ENCODE measurements at places on chromosomes 3 and 15.

DNA sequence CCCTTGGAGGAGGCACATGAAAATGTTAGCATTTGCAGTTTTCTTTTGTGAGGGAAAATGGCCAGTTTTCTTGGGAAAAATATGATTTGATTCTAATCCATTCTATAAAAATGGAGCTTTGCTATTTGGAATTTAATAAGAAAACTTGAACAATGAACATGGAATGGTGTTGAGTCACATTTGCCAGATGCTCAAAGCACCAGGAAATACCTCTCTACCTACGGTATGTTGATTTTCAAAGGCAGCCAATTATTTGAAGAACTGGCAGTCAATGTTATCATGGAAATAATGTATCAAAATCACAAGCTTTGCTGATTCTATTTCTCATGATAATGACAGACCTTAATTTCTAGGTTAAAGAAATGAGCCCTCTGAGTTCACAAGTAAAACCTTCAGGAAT, 14.9 kb downstream of the NME9 start:
- peak; percentile 44 for DNase-seq

DNA sequence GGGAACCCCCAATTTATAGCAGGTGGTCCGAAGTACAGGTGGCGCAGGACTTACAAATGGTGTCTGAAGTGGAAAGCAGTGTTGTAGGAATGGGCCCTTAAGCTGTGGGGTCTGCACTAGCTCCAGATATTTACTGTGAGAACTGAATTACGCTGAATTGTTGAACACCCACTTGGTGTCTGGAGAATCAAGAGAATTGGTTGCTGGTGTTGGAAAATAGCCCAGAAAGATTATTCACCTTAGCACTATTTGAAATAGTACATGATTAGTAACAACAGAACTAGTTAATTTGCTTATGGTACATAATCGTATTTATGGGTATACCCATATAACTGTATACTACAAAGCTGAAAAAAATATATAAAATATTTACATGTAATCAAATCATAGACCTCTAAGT, 64.8 kb downstream of the ADAM10 start:
- no peak for DNase-seq

DNA sequence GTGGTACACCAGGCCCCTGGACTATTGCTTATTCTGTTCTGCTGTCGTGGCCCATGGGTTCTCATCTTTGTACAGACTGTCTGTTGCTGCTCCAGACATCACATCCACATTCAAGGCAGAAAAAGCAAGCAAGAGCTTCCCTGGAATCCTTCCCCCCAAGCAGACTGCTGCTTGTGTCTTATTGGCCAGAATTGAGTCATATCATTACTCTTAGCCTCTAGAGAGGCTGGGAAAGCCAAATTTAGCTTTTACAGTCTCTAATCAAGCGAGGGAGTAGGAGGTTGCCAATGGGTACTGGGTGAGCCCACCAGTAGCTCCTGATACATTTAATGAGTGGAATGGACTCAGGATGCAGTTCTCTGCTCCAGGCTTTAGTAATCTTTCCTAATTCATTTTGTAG, 39.4 kb downstream of the RAB6B start:
- peak; percentile 51 for DNase-seq

GRCh38 chr3:42052132-42052483, 39.0 kb upstream of the TRAK1 start:
- DNase-seq, result no peak

GRCh38 chr3:18234717-18235335, 190.3 kb downstream of the SATB1 start:
- no peak for DNase-seq

- no peak for DNase-seq
Observed at GRCh38 chr3:139975594-139976365, 40.8 kb downstream of the CLSTN2 start.

- no peak for DNase-seq
Observed at GRCh38 chr15:64623347-64623996, 151.9 kb downstream of the RBPMS2 start.

- no peak for DNase-seq
Observed at GRCh38 chr15:99953886-99954285, 220.6 kb upstream of the LYSMD4 start.

DNA sequence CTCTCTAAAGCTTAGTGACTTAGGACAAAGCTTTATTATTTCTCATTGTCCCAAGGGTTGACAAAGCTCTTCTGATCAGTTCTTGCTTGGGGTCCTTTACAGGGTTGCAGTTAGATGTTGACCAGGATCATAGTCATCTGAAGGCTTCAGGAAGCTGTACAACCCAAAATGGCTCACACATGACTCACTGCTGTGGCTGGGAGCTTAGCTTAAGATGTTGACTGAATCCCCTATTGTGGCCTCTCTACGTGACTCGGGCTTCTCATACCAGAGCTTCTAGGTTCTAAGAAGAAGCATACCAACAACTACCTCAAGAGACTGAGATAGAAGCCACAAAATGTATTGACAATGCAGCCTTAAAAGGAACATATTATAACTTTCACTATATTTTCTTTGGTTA, 569.6 kb upstream of the ROBO2 start:
- DNase-seq, result no peak

DNA sequence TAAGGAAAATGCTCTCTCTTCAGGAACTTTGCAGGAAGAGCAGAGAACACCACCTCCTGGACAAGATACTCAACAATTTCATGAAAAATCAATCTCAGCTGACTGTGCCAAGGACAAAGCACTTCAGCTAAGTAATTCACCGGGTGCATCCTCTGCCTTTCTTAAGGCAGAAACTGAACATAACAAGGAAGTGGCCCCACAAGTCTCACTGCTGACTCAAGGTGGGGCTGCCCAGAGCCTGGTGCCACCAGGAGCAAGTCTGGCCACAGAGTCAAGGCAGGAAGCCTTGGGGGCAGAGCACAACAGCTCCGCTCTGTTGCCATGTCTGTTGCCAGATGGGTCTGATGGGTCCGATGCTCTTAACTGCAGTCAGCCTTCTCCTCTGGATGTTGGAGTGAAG, 200.5 kb downstream of the AKAP13 start:
- peak; percentile 46 for DNase-seq

- DNase-seq, result no peak
Observed at GRCh38 chr3:21013566-21013965, 737.4 kb downstream of the ZNF385D start.

DNA sequence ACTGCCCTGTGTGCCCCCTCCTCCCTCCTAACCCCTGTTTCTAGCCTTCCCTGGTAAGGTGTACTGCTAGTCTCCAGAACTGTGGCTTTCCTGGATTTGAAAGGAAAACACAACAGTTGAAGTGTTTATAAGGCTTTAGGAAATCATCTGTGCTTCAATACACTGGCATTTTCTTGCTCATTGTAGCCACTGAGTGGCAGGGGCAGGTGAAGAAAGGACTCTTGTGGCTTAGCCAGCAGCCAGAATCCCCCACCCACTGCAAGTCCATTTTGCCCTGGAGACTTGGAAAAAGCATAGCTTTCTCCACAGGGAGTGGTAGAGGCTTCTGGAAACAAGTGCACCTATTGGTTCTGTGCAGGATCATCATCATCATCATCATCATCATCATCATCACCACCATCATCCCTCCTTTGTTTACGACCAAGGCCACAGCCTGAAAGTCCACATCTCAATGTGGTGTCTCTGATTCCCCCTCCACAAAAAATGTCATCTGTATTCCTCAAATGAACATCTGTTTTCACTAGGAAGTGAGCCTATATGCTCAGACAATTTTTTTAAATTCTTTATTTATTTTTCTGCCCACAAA, 33.4 kb downstream of the AQP9 start:
- no peak for DNase-seq

DNA sequence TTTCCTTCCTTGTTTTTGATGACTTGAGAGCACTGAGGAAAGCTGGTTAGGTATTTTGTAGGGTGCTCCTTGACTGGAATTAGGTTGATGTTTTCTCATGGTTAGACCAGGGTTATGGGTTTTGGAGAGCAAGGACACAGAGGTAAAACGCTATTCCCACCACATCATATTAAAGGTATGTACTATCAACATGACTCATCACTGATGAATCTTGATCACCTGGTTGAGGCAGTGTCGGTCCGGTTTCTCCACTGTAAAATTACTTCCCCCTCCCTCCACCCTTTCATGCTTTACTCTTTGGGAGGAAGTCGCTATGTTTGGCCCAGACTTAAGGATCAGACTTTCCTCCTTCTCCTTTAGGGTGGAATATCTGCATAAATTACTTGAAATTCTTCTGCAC, 201.6 kb downstream of the EDEM1 start:
- no peak for DNase-seq

DNA sequence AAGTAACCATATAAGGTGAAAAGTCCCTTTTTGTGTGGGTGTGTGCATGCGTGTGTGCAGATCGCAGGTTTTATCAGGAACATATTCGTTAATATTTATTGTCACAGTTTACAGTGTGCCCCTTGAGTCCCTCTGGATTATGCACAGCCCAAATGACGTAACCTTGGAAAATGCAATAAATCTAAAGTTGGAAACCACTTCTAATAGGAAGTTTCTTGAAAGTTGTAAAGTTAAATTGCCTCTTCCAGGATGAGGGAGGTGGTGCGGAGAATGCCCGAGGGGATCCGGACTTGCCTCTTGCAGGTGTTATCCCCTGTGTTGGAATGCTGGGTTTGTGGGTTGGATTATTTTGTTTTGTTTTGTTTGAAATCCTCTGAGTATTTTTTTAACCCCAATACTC, 143.3 kb downstream of the CMSS1 start:
- DNase-seq, result no peak

DNA sequence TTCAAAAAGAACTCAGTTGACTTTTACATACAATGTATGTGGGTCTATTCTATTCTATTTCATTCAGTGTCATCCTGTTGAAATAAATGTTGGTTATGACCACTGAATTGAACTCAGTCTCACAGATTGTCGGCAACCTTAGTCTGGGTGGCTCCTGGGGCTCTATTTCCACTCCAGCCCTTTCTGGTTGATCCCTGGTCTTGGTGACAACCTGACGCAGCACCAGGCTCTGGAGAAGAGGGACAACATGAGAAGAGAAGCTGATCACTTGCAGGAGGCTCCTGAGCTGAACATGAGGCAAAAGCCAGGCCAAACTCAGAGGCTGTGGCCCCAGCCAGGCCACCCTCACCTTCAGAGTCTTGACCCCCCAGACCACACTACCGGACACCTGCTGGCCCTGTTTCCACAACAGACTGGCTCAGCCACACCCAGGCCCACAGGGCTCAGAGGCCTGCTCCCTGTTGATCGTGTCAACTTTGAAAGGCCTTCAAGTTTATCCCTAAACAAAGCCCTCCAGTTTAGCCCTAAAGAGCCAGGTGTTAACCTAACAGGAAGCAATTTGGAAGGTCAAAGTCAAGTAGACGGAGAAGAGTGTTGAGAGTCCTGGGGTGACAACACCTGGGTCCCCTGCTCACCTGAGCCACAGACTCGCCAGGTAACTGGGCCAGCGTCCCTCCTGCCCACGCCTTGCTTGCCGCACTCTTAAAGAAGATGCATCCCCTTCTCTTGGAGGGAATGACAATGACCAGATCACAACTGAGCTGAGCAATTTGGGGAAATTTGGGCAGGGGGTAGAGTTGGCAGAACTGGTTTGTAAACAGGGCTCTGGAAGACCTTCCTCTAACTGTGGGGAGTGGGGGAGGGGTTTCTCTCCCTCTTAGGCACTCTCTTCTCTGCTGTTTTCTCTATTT, 15.4 kb upstream of the MUC20 start:
- DNase-seq, result no peak

- no peak for DNase-seq
Observed at GRCh38 chr3:138113326-138113725, 2.1 kb downstream of the DZIP1L start.

DNA sequence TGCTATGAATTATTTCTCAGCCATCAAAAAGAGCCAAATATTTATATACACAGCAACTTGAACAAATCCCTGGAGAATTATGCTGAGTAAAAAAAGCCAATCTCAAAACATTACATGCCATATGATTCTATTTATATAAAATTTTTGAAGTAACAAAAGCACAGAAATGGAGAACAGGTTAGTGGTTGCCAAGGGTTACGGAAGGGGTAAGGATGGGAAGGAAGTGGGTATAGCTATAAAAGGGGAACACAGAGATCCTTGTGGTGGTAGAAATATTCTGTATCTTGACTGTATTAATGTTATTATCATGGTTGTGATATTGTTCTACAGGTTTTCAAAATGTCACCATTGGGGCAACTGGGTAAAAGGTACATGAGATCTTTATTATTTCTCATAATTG, 62.3 kb upstream of the ASB14 start:
- DNase-seq, result no peak

DNA sequence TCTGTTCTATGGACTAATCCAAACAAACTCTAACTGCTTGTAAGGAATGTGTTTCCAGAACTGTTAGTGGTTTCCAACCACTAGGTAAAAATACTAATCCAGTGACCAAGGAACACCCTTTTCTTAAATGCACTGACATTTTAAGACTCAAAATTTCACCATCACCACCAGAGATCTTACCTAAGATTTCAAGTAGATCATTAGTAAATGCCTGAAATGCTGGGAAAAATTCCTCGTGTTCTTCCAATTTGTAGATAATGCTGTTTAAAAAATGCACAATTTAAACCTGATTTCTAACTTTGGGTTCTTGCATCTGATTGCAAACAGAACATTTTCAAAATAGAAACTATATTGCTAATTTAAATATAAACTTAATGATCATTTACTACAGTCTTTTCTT, 63.4 kb downstream of the ESYT3 start:
- no peak for DNase-seq

GRCh38 chr3:68764554-68764953, 167.8 kb downstream of the TAFA4 start:
- no peak for DNase-seq

DNA sequence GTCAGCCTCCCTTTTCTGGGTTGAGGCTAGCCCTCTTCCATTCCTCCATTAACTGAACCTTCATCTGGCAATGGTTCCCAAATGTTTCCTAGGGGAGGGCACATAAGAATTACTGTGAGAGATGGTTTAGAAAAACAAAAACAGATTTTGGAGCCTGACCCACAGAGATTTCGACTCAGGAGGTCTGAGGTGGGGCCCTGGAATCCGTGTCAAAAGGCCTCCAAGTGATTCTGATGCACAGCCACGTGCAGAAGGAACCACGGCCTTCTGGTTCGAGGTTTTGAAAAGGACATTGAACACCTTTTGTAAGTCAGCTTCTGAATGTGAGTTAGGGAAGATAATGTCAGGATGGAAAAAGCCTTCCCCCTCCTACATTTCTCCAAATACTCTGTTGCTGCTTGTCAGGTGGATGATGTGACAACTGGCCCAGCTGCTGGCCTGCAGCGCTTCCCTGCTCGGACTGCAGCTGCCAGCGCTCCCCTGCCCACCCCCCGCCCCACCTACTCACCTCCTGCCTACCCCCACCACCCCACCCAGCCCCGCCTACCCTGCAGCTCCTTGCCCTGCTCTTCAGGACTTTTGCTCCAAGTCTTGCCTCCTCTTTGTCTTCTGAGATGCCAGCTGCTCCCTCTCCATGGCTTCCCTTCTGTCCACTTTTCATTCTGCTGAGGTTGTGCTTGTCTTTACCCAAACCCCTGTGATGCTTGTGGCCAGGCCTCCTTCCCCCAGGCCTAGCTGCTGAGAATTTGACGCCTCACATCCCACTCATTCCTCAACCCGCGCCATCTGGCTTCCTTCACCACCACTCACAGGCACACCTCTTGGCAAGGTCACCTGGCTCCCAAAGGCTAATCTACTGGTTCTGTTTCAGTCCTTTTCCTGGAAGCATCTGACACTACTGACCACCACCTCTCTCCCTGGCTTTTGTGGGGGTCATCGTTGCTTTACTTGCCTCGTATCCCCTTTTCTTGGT, 6.6 kb downstream of the EHD4 start:
- DNase-seq, result peak; percentile 44

- peak; percentile 4 for DNase-seq
Observed at GRCh38 chr15:81863162-81863561, 182.7 kb downstream of the MEX3B start.

Measured in cardiac fibroblast (primary cell).